ENCODE measurements at places on chromosomes 3 and 15. TPM values are rescaled to one million over a fixed set of nuclear protein-coding genes. Genes with fewer than 3 reads are reported as not detected.

DNA sequence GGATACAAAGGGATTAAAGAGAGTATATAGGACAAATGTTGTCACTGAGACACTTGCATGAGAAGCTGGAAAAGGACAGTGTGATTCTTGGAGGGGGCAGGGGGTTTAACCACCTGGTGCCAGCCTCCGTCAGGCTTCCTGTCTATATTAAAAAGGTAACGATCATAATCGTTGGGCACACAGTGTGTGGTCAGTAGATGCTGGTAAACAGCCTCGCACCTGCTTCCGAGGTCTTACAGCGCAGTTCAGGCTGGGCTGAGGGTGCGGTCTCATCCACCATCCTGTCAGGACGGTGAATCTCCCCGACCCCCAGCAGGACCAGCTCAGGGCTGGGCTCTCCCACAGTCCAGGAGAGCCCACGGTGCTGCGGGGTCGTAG is 47.7 kb upstream of the SMAD6 start:
- DNase-seq = no peak

GRCh38 chr3:95468331-95468730 is 1346.1 kb upstream of the EPHA6 start:
- no peak for DNase-seq

Gene ANKRD34C
- total RNA-seq = not detected

Gene GALNT15
- total RNA-seq = 0.53 TPM

GRCh38 chr3:176765382-176765900 is 431.8 kb downstream of the TBL1XR1 start:
- DNase-seq = no peak

Gene TBCCD1
- total RNA-seq = 13.7 TPM

DNA sequence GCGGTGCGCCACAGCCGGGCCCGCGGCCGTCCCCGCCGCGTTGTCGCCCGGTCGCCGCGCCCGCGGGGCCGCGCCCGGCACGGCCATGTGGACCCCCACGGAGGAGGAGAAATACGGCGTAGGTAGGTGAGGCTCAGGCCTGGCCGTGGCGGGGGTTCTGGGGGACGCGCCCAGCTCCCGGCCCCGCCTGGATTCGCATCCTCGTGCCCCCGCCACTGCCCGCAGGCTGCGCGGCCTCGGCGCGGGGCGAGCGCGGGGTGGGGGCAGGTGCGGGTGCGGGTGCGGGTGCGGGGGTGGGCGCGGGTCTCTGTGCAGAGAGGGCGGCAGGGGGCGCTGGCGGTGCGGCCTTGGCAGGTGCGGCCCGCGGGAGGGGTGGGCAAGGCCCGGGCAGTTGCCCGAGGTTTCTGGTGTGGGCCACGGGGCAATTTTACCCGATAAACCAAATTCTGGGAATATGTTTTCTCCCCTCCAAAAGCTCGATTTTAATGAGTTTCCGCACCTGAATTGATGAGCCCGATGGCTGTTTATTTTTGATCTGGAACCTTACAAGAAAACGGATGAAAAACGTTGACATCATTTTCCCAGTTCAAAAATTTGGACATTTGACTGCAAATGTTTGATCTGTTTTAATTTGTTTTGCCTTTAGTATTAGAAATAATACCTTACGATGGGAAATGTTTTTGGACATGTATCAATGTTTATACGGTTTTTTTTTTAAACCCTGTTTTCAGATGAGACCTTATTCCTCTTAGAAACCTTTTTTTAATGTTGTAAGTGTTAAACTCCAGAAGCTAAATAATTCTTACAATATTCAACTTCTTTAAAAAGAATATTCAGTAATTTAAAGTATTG is 678 bp downstream of the DOCK3 start:
- no peak for DNase-seq

Gene ROPN1B
- 0.13 TPM for total RNA-seq

Gene PGBD4
- 1.8 TPM for total RNA-seq

DNA sequence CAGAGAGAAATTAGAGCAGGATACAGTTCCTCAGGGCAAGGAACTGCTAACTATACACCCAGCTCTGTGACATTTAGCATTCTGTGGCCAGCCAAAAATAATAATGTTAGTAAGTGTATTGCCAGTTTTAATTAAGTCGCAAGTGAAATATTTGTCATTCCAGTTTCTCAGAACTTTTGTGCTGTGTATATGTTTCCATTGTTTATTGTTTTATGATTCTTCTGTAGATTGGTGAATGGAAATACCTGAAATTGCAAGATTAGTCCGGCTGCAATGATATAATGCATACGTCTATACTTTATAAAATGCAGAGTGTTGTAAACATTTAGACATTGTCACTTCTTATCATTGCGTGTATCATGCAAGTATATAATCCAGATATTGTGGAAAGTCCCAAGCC is 351.3 kb upstream of the GRM7 start:
- DNase-seq = no peak

Measured in bronchial epithelial cell (primary cell).